NK-92 treated with Interleukin-12 subunit alpha and Interleukin-12 subunit beta, amount 100 ng/mL, for 24 hours (cell line): ENCODE measurements at places on chromosomes 12 and 14.

- DNase-seq: no peak
These were observed 52.0 kb downstream of the NAV3 start for GRCh38 chr12:77882709-77883108.

- DNase-seq: peak; percentile 20
These were observed 34.4 kb upstream of the SYCP3 start for GRCh38 chr12:101773650-101774162.

GRCh38 chr14:32709027-32709426, 229.7 kb upstream of the NPAS3 start:
- no peak for DNase-seq

- no peak for DNase-seq
These were observed 230.5 kb upstream of the EGLN3 start for GRCh38 chr14:34181338-34181737.

- DNase-seq: no peak
These were observed 13.1 kb upstream of the POC1B start for GRCh38 chr12:89538897-89539296.

- no peak for DNase-seq
These were observed 56.5 kb upstream of the KCNH3 start for GRCh38 chr12:49482095-49483051.

GRCh38 chr12:111788178-111788654, 21.5 kb downstream of the ALDH2 start:
- DNase-seq: no peak

DNA sequence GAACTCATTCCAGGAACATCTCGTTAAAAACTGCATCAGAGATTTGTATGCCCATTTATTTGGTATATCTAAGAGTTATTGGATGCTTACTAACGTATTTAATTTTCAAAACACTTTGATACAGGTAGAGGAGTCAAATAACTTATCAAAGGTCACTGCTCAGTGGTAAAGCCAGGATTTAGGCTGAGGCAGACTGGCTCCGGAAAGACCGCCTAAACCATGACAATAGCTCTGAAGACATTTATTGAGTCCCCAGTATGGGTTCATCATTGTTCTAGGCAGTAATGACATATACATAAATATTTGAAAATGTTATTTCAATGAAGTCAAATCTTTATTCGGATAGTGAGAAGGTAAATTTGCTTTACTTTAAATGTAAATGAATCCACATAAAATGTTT, 30.3 kb downstream of the WBP11 start:
- no peak for DNase-seq

DNA sequence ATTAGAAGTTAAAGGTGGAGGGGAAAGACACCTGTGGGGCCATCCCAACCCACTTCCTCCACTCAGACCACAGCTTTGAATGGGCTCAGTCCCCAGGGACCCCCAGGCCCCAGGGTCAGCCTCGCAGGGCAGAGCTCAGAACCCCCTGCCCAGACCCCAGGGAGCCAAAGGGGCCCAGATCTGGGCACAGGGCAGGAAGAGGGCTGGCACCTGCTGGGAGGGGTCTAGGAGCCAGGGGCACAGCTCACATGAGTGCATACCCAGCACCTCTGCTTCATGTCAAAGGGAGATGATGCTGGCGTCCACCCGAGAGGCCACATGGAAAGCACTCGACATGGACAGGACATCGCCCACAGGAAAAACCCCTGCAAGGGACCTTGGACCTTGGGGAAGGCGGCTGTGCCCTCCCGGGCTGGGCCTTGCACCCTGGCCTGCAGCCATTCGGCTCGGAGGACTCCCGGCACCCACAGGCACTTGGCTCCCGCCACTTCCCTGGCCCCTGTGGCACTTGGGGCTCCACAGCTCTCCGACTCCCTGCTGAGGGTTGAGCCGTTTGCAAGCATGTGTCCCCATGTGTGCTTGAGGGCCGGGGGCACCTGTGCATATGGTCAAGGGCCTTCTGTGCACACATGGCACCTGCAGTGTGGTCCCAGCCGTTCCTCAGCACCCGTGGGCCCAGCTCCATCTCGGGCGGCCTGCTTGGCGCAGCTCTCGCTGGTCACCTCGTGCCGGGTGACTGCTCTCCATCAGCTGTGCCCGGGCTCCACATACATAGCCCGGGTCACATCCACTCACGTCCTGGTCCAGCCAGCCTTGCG, 7.8 kb upstream of the AMN start:
- no peak for DNase-seq

DNA sequence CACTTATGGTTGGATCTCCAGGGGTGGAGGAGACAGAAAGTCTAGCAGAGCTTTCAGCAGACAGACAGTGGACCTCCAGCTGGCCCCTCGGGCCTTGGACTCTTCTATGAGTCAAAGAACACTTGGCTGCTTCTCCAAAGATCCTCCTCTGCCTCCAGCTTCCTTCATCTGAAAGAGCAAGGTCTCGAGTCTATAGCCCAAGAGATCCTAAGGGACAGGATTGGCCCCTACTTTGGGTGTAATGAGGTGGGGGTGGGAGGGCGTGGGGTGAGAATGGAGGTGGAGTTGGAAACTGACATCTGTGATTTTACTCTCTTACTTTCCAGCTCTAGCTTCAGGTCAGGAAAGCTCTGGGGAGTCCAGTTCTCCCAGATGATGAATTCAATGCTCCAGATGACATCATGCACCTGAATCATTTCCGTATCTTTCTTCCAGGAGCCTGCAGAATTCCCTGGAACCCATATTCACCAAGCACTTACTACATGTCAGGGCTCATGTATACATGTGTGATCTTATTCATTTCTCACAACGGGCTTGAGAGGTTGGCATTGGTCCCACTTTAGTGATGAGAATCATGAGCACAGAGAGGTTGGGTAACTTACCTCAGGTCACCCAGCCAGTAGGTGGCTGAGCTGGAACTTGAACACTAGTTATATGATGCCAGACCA, 10.2 kb upstream of the PGF start:
- DNase-seq: no peak

DNA sequence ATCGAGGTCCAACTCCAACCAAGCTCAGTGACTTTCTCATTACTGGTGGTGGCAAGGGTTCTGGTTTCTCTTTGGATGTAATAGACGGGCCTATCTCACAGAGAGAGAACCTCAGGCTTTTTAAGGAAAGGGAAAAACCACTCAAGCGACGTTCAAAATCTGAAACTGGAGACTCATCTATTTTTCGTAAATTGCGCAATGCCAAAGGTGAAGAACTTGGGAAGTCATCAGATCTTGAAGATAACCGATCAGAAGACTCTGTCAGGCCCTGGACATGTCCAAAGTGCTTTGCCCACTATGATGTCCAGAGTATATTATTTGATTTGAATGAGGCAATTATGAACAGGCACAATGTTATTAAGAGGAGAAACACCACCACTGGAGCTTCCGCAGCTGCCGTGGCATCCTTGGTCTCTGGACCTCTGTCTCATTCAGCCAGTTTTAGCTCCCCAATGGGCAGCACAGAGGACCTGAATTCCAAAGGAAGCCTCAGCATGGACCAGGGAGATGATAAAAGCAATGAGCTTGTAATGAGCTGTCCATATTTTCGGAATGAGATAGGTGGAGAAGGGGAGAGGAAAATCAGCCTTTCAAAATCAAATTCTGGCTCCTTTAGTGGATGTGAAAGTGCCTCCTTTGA, 343.5 kb upstream of the RGS6 start:
- DNase-seq: no peak

DNA sequence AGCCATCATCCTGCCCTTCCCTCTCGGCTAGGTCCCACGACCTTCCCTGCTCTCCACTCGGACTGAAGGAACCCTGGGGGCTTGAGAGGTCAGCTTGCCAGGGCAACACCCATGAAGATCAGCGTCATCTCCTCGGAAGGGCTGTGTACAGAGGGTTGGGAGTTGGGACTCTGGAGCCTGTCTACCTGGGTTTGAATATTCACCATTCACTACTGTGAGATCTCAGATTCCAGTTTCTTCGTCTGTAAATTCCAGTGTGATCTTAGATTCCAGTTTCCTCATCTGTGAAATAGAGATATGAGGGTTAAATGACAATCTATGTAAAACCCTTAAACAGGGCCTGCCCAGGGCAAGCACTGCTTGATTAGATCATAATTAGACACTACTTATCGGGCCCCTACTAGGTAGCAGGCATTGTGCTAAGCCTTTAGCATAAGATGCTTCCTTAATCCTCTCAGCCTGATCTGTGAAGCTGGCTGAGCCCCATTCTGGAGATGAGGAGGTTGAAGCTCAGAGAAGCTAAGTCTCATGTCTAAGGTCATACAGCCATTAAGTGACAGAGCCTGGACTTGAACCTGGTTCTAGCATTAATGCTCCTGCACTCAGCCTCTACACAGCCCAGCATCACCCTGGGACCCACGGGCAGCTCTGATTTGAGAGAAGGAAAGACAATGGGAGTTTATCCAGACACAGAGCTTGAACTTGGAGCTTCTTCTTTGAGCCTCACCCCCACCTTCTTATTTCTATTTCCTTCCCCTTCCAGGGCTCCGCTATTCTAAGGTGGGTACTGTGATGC, 612 bp upstream of the ZDHHC22 start:
- DNase-seq: no peak

DNA sequence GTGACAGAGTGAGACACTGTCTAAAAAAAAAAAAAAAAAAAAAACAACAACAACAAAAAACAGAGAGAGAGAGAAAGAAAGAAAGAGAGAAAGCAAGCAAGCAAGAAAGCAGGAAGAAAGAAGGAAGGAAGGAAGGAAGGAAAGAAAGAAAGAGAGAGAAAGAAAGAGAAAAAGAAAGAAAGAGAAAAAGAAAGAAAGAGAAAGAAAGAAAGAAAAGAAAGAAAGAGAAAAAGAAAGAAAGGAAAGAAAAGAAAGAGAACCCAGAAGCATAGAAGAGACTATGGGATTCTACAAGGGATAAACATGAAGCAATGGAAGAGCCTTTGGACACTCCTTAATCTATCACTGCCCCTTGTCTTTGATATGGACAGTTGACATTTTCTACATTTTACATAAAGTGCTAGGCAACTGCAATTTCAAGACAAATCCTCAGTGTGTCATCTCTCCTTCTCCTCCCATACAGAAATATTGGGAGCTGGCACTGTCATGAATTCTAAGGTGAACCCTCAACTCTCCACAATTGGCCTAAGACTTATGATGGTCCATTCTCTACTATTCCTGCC, 151.9 kb upstream of the CPM start:
- no peak for DNase-seq

GRCh38 chr14:94451826-94452225, 774 bp downstream of the SERPINA11 start:
- no peak for DNase-seq

GRCh38 chr12:56188778-56189098, 545 bp downstream of the SMARCC2 start:
- no peak for DNase-seq

- DNase-seq: no peak
These were observed 1392.4 kb upstream of the TMEM132C start for GRCh38 chr12:126874427-126875026.

DNA sequence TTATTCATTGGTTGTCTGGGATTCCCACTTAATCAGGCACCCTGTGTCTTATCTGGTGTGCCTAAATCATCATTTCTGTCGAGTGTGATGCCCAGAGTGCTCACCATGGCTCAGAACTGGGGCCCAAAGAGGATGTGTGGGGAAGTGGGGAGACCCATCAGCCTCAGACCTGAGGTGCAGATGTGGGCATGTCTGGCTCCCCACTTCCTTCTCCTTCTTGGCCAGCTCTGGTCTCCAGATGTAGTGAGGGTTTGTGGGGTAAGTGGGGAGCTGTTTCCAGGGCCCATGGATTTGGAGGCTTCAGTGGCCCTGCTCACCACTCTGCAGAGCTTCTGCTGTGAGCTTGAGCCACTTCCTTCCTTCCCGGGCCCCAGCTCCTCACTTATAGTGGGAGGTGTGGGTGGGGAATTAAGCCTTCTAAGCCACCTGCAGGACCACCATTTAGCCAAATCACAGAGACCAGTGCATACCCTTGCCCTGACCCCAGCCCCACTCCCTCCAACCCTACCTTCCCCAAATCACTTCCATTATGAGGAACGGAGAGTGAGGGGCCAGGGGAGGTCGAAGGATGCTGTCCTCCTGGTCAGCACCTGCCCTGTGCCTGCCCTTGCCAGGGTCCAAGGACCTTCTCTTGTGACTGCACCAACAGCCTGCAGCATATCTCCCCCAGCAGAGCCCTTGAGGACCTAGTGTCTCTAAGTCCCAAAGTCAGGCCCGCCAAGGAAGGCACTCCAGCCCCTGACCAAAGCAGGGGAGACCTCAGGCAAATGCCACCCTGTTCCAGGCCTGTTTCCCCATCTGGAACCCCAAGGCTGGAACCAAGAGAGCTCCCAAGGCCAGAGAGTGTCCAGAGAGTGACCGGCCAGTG, 278.2 kb upstream of the RTL1 start:
- no peak for DNase-seq

DNA sequence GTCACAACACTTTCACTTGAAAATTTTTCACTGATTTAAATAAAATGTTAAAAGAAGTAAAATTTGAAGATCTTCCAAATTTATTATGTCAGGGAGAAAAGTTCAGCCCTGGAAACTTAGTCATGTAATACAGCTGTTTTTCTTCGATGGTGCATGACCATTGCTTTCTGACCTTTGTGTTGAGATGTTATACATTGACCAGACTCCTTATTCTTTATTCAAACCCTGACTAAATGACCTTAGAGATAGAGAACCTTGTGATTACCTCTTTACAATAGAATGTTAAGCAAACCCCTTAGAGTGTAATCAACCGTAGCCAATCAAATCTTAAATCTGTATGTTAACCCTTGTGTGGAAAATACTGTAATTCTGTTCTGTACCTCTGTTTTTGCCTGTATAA, 34.5 kb downstream of the PLCZ1 start:
- no peak for DNase-seq

DNA sequence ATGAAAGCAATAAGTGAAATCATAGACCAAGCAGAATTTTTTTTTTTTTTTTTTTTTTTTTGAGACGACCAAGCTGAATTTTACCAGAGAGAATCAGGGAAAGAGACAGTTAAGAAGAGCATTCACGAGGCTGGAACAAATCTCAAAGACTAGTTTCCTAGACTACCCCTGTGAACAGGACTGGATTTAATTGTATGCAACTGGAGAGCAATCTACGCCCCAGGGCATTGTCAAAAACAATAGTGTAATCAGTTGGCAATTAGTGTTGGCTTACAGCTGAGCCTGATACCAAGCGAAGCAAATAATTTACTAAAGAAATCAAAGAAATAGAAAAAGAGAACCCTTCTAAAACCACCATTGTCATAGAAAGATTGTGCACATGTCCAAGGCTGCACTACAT, 232.9 kb upstream of the CPNE8 start:
- no peak for DNase-seq

DNA sequence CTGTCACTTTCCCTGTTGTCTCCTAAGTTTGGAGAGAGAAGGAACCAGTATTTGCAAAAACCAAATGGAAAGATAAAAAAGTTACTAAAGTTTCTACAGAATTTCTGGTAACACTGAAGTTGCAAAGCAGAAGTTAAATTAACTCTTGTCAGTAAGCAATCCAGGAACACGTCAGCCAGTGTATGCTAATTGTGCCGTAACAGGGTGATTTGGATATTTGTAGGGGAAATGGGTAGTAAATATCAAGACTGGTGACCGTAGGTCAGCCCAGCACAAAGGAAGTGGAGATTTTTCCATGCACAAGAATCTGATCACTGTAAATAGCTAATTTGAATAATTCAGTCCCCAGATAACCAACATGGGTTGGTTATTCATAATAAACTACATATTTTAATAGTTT, 2.3 kb downstream of the CDKN1B start:
- DNase-seq: no peak

- no peak for DNase-seq
These were observed 204.4 kb downstream of the FOXN3 start for GRCh38 chr14:89212386-89213235.
